ENCODE measurements at places on chromosomes 16 and 17.
A peak's percentile ranks its signal among the peaks of the same experiment; 100 is the strongest.

GRCh38 chr16:12896562-12896961 lies 4.8 kb upstream of the SHISA9 start:
- DNase-seq: no peak

DNA sequence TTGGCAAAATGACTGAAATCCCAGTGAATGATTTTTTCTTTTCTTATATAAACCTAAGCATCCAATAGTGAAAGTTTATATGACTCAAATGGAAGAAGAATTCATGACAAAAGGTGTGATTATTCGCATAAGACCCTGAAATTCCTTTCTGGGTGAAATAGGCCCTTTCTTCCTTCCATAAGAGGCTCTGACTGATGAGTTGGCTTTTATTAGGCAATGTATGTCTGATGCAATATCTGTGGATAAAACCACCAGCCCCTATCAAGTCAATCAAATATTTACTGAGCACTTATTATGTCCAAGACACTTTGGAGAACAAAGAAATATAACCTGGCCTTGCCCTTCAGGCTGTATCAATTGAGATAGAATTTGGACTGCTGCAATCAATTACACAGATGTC lies 316.6 kb downstream of the CDH13 start:
- no peak for DNase-seq

DNA sequence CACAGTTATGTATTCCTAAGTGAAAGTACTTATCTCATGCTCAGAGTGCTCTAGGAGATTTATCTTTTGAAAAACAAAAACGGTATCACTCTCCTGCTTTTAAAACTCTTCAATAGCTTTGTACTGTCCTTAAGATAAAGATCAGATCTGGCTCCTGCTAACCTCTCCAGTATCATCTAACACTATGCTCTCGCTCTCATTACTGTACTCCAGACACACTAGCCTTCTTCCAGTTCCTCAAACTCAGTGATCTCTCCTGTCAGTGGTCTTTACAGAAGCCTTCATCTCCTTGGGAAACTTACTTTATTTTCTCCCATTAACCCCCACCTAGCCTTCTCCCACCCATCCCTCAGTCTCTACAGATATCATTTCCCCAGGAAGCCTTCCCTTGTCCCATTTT lies 10.1 kb downstream of the ULK2 start:
- DNase-seq: no peak

DNA sequence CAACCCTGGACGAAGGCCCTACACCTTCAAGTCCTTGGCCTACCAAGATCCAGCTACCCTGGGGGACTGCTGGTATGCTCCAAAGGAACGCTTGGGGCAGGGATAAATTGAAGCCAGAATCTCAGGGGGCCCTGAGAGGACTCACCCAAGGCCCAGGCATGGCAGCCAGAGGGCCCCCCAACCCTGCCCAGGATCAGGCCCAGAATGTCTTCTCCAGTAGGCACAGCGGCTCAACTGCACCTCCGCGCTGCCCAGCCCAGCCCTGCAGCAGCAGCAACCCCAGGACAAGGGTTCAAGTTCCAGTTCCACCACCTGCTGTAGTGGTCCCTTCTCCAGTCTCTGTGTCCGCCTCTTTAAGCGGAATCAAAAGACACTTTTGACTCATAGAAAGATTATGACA lies 2.2 kb downstream of the TFAP4 start:
- DNase-seq: peak; percentile 22

- no peak for DNase-seq
Observed at GRCh38 chr17:16900288-16900882, 71.5 kb downstream of the TNFRSF13B start.

DNA sequence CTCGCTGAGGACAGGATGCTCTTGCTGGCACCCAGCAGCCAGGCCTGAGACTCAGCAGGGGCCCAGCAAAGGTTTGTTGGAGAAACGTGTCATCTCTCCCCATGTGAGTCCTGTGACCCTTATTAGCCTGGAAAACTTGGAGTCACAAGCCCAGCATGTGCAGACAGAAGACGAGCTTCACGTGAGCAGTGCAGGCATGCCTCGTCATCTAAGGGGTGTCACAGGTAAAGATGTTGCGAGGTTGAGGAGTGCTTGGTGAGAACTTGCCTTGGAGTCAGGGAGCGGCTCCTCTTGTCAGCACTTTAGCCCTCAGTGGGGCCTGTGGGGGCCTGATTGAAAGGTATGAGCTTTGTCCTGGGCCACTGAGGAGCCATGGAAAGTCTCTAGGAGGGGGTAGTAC lies 2.1 kb upstream of the CTRL start:
- no peak for DNase-seq

DNA sequence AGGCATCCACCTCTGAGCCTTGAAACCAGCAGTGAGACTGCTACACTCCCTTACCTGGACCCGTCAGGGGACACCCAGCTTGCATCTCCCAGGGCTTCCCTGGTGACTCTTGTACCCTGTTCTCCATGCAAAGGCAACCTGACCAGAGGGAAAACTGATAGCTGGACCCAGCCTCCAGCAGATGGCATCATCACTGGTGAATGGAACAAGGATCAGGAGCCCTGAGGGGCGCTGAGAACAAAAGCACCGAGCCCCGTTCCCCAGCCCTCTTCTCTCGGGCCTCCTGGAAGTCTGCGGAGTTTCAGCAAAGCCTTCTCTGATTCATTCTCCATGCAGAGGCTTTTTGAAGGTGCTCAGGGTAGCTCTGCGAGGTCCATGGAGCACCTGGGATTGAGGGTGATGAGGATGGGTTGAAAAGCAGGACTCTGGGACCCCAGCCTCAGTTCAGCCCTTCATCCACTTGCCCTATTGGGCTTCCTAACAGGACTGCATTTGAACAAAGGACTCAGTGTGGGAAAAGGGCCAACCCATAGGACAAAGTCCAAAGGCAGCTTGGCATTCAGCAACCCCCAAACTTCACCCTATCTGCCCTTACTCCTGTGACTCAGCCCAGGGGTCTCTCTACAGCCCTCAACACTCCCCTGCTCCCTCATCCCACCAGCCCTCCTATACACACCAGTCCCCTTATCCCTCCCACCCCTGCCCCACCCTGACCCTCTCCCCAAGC lies 45.0 kb upstream of the LHX1 start:
- DNase-seq: no peak

- no peak for DNase-seq
Observed at GRCh38 chr16:88678224-88678979, 7.9 kb downstream of the SNAI3 start.

DNA sequence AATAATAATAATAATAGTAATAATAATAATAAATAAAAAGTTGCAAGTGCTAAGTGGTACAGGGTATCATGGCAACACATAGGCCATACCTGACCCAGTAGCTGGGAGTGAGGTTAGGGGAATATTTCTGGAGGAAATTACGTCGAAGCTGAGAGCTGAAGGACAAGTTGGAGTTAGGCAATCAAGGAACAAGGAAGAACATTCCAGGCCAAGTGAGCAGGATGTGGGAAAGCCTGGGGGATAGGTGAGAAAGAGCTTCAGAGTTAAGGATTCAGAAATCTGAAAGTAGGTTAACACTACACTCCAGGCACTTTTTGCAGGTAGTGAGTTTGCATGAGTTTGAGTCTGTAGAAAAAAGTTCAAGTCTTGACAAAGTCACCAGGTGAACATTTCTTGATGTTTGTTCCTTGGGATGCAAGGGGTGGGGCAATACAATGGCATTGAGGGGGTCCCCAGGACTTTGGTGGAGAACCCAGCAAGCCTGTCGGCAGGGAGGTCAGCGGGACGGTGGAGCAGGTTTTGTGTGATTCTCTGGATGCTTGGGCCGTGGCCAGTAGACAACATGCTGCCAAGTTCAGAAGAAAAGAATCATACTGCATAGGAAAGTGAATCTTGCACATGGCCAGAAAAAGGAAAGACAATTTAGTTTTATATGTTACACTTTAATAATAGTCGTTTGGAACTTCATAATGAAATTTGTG lies 27.7 kb upstream of the MPHOSPH6 start:
- no peak for DNase-seq

DNA sequence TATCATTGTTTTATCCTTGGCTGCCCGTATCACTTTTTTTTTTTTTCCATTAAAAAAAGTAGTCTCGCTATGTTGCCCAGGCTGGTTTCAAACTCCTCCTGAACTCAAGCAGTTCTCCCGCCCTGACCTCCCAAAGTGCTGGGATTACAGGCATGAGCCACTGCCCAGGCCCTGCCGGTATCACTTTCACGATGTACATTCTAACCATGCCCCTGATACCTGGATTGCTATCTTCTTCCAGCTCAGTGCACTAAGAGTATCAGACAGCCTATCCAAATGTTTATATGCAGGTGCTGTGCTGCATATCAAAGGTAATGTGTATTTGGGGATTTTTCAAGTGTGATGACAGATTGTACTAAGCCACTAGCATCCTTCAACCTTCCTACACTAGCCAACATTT lies 14.2 kb downstream of the MOSMO start:
- no peak for DNase-seq

GRCh38 chr17:9958586-9959281 lies 53.7 kb upstream of the RCVRN start:
- DNase-seq: no peak

DNA sequence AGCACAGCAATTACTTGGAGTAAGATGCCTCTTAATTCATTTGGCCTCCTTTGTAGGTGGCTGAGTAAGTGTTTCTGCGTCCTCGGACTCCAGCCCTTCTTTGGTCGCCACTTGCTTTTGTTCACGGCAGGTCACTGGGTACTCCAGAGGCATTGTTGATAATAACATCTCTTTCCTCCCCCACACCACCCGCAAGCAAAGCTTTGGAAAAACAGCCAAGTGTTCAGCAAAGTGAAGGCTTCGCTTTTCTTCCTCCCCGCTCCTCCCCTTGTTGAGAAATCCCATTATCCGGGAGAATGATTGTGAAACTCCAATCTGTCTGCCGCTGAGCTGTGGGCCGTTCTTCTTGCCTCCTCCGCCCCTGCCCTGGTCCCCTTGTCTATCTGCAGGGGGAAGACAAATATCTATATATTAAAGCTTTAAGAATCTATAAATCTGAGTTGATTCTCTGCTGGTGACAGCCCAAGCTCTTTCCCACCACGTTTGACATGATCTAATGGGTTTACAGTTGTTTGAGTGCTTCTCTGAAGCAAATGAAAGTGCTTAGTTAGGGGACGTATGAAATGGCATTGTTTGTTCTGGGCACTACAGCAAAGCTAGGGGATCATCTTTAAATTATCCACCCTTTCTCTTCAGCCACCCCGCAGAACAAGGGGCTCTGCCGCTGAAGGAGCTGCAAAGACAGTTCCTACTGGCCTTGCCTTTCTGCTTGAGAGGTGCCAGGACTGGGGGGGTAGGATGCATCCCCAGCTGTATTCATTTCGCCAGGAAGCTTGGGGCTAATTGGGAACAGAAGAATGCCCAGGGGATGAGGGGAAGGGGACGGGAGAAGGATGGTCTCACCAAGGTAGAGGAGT lies 167.1 kb downstream of the CCDC182 start:
- no peak for DNase-seq
